NCI-H510A (cell line): ENCODE measurements at places on chromosomes 5 and 9.
A peak's percentile ranks its signal among the peaks of the same experiment; 100 is the strongest.

DNA sequence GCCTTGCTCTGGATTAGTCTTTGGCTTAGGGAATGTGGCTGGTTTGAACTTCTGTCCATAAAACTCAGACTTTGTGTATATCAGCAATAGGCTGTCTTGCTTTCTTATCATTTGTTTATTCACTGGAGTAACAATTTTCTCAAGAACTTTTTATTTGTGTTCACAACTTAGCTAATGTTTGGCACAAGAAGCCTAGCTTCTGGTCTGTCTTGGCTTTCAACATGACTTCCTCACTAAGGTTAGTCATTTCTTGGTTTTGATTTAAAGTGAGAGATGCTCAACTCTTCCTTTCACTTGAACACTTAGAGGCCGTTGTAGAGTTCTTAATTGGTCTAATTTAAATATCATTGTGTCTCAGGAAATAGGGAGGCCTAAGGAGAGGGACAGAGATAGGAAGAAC, 4.9 kb downstream of the FBXO38 start:
- DNase-seq, result no peak

- DNase-seq, result no peak
Observed at GRCh38 chr5:5340206-5340729, 82.2 kb upstream of the ICE1 start.

GRCh38 chr5:168765551-168766425, 186.6 kb upstream of the PANK3 start:
- DNase-seq, result no peak

GRCh38 chr5:57493034-57493433, 10.4 kb upstream of the ACTBL2 start:
- no peak for DNase-seq

DNA sequence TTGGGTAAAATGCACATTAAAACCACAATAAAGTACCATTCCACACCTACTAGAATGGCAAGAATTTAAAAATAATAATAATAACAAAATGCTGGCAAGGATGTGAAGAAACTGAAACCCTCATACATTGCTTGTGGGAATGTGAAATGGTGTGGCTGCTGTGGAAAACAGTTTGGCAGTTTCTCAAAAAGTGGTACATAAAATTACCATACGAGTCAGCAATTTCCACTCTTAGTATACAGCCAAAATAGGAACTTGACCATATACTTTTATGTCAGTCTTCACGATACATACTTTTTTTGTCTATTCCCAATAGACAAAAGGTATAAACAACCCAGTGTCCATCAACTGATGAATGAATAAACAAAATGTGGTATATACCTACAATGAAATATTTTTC, 15.6 kb downstream of the FKBP15 start:
- DNase-seq, result no peak

- DNase-seq, result no peak
Observed at GRCh38 chr9:32497921-32498320, 28.1 kb downstream of the RIGI start.

- no peak for DNase-seq
Observed at GRCh38 chr5:164998590-164998989, 1493.2 kb downstream of the MAT2B start.

DNA sequence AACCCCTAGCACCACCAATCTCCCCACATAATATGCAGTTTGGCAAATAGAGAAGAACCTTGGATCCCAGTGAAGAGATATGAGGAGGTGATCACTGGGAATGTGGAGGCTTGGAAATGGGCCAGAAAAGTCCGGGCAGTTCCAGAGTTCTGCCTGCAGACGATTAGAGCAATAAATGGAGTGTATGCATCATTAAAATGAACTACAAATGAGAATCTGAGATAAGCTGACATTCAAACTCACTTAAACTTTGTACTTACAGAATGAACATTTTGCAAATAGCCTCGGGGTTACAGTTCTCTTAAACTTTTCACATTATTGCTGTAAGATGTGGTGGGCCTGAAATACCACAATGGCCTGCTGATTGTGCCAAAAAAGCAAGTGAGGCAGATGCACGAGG, 23.0 kb upstream of the LHFPL2 start:
- no peak for DNase-seq

DNA sequence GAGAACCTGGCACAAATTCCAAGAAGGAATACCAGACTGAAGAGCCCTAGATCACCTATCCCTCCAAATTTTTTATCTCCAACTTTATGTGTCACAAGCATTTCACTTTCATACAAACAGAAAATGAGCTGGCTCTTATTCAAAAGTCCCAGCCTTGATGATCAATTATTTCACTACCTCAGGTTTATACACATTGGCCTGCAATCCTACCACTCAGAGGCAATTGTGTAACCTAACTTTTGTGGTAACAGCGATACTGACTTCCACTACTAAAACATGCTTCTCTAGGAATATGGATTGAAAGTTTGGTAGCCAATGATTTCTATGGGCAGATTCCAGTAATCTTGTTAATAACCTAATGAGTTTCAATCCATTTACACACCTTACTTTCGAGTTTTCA, 10.5 kb downstream of the RNF38 start:
- DNase-seq, result no peak

GRCh38 chr9:105890046-105890822, 195.9 kb downstream of the TMEM38B start:
- no peak for DNase-seq

DNA sequence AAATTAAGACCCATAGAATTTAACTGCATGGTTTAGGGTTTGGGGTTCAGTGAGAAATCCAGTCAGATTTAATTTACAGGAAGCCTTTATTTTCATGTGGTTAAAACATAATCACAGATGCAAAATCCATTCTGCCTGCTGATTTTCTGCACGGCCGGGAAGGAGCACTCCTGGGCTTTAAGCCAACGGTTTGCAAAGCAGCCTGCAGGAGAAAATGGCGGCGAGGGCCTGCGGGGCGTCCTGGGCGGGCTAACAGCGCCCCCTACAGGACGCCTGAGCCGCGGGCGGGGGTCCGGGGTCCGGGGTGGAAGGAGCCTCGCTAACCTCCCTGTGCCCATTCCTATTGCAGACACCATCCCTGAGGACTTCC, 47.6 kb downstream of the THBS4 start:
- peak; percentile 29 for DNase-seq

- DNase-seq, result no peak
Observed at GRCh38 chr9:38138276-38138675, 69.2 kb upstream of the SHB start.

GRCh38 chr5:80387063-80387768, 20.6 kb upstream of the ZFYVE16 start:
- DNase-seq, result no peak

- DNase-seq, result no peak
Observed at GRCh38 chr9:3367185-3367584, 158.6 kb downstream of the RFX3 start.

DNA sequence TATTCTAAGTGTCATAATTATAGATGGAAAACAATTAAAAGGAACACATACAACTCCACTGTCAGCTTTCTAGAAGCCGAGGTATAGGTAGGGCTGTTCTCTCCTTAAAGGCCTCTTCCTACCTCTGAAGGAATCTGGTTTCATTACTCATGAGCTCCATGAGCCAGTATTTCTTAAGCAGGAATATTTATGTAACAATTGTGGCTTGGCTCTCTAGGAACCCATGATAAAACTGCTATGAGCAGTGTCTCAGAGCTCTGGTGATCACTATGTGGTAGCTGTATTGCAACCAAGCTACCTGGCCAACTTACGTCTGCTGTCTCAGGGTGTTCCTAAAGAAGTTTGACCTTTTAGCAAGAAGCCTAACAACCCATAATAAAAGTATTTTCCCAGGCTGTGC, 157.7 kb downstream of the CEP120 start:
- DNase-seq, result no peak

- no peak for DNase-seq
Observed at GRCh38 chr5:1896602-1897376, 14.1 kb upstream of the IRX4 start.

- DNase-seq, result peak; percentile 16
Observed at GRCh38 chr5:55241746-55242145, 8.3 kb upstream of the CCNO start.

DNA sequence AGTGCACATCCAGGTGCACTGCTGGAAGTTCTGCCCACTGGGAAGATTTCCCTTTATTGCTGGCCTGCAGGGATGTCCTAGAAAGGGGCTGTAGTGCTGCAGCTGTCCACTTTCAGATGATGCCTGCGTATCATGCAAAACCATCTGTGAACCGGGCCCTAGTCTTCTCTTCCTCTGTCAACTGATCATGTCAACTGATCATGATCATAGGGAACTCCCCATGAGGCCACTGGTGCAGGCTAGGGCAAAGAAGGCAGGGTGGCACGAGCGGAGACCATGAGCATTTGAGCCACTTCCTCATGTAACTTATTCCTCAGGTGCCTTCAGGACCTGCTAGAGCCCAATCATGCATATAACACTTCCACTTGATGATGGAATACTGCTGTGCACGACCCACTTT, 4.5 kb upstream of the HSDL2 start:
- DNase-seq, result no peak

DNA sequence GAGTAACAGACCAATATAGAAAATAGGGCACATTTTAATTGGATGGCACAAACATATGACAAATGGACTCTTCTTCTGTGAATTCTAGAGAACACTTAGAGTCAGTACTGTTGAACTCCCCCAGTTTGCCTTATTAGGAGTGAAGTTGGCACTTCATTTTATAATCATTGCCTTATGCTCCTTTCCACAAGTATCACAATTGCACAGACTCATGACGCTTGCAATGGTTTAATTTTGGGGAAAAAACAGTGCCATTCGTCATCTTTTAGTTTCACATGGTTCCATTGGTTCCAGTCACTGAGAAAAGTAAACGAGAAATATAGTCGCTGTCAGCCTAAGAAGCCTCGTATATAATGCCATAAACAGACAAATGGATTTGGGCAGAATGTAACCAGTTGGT, 71.2 kb downstream of the LURAP1L start:
- no peak for DNase-seq

DNA sequence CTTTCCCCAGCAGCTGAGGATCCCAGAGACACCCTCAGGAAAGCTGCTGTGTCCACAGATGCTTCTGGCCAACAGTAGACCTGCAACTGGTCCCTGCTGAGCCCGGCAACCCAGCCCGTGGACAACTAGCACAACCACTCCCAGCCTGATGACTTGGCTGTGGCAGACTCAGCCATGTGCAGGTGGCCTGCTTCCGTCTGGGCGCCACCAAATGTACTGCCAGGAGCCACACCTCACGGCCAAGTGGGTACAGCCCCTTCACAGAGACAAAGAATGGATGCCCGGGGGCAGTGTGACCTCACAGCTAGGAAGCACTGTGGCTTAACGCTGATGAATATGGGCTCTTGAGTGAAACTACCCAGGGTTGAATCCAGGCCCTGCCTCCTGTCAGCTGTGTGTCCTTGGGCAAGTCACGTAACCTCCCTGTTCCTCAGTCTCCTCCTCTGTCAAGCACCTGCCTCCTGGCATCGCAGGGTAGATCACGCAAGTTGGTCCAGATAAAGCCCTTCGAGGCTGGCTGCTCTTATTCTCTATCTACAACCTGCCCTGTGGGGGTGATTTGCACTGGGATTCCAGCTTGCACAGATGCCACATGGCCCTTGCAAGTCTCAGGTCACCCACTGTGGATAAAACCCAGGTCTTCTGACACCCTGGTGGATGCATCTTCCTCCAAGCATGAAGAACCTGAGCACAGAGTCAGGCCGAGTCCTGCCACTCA, 225.0 kb downstream of the PBX3 start:
- no peak for DNase-seq

- no peak for DNase-seq
Observed at GRCh38 chr9:121564504-121565260, 65.0 kb upstream of the GGTA1 start.

GRCh38 chr5:39713250-39713916, 288.6 kb upstream of the DAB2 start:
- no peak for DNase-seq

- no peak for DNase-seq
Observed at GRCh38 chr5:168810641-168811040, 231.5 kb upstream of the PANK3 start.

DNA sequence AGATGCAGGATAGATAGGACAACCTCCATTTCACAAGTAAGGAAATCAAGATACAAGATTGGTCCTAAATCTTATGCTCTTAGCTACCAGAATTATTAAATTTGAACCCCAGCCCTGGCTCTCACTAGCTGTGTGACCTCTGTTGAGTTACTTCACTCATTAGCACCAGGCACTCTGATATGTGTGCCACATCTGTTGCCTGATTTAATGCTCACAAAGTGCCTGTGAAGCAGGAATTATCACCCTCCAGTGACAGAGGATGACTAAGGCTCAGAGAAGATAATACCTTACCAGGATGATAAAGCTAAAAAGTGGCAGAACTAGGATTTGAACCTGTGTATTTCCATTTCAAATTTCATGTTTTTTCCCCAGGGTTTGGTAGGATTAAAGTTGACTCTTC, 110.0 kb downstream of the PLPPR1 start:
- no peak for DNase-seq

- DNase-seq, result no peak
Observed at GRCh38 chr9:95009459-95009858, 283.0 kb downstream of the AOPEP start.

DNA sequence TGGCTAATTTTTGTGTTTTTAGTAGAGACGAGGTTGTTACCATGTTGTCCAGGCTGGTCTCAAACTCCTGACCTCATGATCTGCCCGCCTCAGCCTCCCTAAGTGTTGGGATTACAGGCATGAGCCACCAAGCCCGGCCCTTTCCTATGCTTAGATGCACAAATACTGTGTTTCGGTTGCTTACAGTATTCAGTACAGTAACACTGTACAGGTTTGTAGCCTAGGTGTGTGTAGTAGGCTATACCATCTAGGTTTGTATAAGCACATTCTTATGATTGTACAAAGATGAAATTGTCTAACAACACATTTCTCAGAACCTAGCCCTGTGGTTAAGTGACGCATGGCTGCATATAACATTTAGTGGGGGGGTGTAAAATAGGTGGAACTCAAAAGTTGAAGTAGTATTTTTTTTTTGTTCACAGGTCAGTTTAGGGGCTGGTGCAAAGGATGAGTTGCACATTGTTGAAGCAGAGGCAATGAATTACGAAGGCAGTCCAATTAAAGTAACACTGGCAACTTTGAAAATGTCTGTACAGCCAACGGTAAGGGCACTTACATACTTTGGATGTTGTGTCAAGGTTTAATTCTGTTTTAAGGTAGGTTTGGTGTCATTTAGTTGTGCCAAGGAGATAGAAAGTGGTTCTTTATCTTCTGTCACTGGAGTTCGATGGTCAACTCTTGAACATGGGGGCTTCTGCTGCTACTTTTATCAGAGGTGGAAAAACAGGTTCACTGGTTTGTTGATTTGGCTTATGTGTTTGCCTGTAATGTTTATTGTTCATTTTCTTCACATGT, 3.4 kb downstream of the NPM1 start:
- no peak for DNase-seq

- DNase-seq, result no peak
Observed at GRCh38 chr9:123763910-123764588, 165.9 kb downstream of the DENND1A start.

DNA sequence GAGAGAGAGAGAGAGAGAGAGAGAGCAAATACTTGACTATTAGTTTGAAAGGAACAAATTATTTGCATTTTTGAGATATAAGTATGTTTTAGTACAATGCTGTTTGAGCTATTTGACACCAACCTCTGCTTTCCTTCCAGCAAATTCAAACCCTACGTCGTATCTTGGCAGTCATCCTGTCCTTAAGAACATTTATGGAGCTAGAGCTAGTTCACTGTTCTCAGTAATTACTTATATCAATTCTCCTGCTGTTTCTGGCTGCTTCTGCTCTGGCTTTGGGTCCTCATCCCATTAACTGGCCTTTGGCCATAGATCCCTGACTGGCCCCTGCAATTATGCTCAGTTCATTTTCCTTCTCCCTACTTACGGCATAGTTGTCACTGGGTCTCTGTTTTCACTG, 19.9 kb upstream of the ERAP2 start:
- no peak for DNase-seq
